ENCODE measurements at places on chromosomes 6 and 20.

DNA sequence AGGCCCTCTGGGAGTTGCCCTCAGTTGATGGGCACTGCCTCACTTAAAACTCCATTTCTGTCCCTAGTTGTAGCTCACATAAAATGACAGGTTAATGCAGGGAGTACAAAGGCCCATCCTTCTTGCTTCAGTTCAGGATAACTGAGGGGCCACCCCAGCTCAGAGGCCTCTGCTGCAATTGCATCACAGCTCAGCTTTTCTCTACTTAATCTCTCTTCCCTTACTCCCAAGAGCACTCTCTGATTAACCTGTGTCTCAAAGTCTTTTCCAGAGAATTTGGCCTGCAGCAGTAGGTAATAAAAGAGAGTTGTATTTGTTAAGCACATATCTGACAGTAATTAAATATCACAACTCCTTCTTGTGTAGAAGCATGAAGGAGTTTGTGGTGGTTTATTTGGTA lies 40.9 kb upstream of the FLRT3 start:
- no peak for DNase-seq

GRCh38 chr6:25882051-25882496 lies 8.0 kb upstream of the SLC17A3 start:
- DNase-seq = no peak

DNA sequence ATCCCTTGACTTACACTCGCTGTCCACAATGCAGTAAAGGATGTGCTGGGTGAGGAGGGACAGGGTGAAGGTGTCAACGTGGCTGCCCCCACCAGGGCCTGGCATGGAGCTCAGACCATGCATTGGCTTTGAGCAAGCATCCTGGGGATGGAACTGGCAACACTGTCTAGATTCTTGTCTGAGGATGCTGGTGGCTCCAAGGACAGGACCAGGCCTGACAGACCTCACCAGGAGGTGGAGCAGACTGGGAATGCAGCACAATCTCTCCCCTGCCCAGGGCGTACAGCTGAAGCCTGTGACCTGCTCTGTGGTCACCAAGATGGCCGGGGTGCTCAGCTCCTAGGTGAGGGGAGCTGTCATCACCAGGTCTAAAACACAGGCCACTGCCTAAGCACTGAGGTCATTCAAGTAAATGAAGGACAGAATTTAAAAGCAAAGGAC lies 50.9 kb downstream of the MYH7B start:
- no peak for DNase-seq

- no peak for DNase-seq
Observed at GRCh38 chr20:53948383-53949318, 121.7 kb downstream of the BCAS1 start.

- no peak for DNase-seq
Observed at GRCh38 chr6:35596448-35597442, 84.0 kb upstream of the TULP1 start.

GRCh38 chr20:23019403-23019802 lies 15.7 kb upstream of the SSTR4 start:
- DNase-seq = no peak

GRCh38 chr6:20497216-20498040 lies 36.8 kb upstream of the CDKAL1 start:
- DNase-seq = no peak

DNA sequence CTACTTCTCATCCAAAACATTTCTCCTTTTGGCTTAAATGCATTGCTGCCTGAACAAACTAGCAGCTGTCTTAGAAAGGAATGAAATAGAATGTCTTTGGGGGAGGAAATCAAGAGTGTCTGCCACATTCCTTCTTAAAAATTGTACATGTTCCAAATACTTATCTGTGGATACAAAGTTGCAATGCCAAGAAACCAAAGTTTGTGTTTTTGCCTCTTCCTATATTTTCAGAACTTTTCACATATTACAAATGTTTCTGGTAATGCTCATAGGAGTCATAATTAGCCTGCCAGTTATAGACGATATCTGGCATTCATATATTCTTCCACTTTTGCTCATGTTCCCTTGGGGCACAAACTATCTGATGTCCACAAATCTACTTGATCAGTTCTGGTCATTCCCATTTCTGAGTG lies 165.5 kb upstream of the BMP5 start:
- DNase-seq = no peak
